ENCODE measurements at places on chromosomes 1 and 21.

- no peak for DNase-seq
Observed at GRCh38 chr1:3677484-3677883, 25.2 kb downstream of the TP73 start.

DNA sequence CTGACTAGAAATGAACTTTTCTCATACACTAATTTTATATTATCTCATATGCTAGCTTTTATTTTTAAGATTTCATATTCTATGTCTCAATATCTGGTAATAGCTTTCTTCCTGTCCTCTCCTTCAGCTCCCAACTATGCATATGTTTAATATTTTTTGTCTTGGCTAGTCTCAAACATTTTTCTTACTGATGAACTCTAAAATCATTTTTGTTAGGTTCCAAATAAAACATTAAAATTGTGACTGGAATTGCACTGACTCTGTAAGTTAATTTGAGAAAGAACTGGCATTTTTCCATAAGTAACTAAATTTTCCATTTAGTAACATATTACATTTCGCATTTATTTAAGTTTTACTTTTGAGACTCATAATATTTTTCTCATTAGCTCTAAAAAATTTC, 368.5 kb upstream of the DPYD start:
- no peak for DNase-seq

GRCh38 chr1:60753036-60753900, 329.1 kb upstream of the NFIA start:
- DNase-seq = no peak

DNA sequence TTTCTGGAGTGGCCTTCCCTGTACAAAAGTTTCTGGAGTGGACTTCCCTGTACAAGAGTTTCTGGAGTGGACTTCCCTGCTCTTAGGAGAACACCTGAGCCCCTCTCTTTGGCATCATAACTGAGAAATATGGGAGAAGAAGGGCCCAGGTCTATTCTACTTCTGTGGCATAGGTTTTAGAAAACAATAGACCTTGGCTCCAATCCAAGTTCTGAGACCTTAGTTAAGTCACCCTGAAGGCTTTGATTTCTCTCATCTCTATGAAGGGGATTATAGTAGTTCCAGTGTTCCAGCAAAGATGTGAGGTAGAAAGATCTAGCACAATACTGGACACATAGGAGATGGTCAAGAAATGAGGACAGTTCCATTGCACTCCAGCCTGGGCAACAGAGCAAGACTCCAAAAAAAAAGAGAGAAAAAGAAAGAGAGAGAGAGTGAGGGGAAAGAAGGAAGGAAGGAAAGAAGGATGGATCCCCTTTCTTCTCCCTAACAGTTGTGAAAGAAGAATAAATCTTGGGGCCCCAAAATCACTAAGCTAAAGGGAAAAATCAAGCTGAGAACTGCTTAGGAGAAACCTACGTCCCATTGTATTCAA, 13.3 kb upstream of the EIF4G3 start:
- DNase-seq = no peak

DNA sequence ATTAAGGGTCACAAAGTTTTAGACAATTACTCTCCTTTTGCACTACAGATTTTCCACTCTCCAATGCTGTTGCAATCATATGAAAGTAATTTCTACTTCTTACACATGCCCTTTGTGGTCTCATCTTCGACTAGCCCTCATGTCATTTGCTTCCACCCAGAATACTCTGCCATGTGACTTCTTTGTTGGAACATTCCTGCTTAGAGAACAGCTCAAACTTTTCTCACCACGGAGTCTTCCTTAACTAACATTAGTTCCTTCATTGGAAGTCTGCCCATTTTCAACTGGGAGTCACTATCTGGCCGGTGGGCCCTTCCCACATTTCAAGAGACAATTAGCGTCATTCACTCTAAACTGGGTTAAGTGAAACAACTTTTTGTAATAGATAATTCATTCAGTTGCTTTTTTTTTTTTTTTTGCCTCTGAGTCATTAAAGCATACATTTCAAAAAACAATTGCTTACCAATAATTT, 142.6 kb upstream of the PALMD start:
- no peak for DNase-seq

DNA sequence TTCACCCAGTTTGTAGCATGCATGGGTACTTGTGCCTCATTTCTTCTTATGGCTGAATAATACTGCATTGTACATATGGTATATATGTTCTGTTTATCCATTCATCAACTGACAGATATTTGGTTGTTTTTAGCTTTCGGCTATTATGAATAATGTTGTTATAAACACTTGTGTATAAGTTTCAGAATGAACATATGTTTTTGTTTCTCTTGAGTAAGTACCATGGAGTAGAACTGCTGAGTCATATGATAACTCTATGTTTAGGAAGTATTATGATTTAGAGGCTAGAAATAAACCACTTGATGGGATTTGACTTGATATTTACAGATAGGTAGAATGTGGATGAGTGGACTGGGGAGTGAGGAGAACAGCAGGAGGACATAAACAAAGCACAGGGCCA, 48.6 kb downstream of the WNT2B start:
- DNase-seq = no peak

- no peak for DNase-seq
Observed at GRCh38 chr1:10815858-10816195, 19.4 kb upstream of the CASZ1 start.

DNA sequence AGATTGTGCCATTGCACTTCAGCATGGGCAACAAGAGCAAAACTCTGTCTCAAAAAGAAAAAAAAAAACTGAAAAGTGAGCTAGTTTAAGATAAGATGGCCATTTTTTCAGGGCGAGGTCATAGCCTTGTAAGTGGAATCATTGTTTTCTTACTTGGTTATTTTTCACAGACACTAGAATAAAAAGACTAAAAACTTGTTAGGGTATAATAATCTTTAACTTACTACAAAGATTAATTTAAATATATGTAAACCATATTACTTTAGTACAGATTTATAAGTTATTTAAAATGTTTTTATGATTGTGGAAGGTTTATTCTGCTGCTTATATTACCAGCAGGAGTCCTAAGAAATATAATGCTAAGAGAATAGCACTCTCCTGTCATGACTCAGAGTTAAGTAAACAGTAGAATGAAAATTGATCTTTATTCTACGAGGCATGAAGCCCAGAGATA, 23.5 kb downstream of the ANGPTL1 start:
- no peak for DNase-seq

DNA sequence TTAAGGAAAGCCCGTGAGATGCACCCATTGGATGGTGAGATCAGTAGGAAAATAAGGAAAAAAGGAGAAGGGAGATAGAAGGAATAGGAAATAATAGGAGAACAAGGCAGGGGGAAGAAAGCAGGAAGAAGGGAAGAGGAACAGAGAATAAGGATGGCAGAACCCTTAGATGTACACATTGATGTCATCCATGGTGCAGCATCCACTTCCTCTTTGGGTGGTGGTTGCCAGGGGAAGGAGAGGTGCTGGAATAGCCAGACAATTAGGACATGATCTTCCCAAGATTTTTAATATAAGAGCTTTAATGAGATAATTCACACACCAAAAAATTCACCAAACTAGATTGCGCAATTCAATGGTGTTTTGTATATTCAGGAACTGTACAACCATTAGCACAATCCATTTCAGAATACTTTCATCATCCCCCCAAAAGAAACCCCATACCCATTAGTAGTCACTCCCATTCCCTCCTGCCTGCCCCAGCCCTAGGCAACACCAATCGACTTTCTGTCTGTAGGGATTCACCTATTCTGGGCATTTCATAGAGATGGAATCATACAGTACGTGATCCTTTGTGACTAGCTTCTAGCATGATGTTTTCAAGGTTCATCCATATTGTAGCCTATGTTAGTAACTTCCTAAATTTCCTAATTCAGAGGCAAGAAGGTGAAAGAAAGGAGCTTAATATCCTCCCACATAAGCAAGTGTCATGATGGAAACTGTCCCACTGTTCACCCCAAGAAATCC, 121.4 kb downstream of the PLXNA2 start:
- DNase-seq = no peak

DNA sequence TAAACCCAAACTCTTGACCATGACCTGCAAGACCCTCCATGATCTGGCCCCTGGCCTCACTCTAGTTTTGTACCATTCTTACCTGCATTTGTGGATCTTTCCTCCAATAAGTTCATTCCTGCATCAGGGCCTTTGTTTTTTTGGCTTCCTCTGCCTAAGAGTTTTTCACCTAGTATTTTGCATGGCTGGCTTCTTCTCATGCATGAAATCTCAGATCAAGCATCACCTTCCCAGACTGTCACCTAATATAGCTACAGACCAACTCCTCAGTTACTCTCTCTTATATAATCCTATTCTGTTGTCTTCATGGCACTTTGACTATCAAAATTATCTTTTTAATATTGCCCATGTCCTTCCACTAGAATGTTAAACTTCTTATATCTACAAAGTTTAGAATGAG, 54.2 kb downstream of the BTBD8 start:
- no peak for DNase-seq

- no peak for DNase-seq
Observed at GRCh38 chr1:99328171-99328570, 63.9 kb downstream of the PLPPR4 start.

- no peak for DNase-seq
Observed at GRCh38 chr1:210298296-210298695, 30.4 kb upstream of the HHAT start.

GRCh38 chr1:237799762-237800474, 90.8 kb downstream of the ZP4 start:
- peak; percentile 57 for DNase-seq

DNA sequence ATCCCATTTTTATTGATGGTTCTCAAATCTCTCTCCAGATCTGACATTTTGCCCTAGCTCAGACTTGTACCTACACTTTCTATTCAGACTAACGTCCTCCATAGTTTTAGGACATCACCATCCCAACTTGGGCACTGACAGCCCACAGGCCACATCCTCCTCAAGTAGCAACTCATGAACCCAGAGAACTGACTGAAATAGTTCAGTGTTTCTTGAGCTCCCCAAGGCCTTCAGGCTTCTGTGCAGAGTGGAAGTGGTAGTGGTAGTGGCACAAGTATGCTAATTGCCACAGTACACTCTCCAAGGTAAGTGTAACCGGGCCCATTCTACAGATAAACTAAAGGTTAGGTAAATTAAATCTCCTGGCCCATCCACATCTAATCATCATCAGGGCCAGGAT, 112.6 kb downstream of the SLC45A1 start:
- DNase-seq = peak; percentile 18

Measured in stimulated activated CD4-positive, alpha-beta T cell treated with anti-CD3 and anti-CD28 coated beads, Interleukin-15, amount 100 ng/mL, for 24 hours (primary cell).